ENCODE measurements at places on chromosomes 13 and 19.

DNA sequence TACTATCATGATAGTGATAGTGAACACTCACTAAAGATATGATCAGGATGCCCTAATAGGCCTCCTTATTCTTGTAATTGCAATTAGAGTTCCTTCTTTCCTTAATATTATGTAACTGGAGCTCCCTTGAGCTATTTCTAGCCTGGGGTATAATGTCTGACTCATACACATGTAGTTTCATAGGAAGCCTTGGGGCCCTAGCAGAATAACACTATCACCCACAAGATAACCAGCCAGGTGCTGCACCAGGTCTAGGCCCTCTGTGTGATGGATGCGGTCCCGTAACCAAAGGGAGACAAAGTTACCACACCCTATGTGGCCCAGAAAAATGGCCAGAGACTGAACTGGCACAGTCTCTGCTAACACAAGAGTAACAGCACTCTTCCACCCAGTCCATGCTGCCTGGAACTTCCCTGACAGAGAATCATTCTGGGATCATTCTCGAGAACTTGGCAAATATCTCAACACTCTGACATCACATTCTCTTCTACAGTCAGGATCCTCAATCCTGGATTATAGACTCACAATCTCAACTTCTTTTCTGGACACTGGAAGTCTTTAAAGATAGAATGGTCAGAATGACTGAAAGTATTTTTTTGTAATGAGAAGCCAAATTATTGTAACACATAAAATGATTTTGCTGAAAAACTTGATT, 32.6 kb upstream of the IGFL4 start:
- no peak for DNase-seq

DNA sequence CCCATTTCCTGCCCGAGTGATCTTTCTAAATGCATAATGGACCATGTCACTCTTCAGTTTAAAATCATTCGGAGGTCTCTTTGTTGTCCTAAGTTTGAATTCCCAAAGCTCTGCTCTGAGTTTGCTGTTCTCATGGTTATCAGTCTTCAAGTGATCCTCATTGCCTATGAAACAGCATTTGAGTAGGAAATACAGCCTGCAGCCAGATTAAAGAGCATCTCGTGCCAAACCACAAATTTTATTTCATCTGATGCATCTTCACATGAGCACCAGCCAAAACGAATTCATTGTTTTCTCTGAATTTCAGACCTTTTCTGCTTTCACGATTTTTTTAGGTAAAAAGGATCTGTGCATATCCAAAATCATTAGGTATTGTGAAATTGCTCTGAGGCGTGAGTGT, 299.6 kb downstream of the TDRD3 start:
- DNase-seq: no peak

- DNase-seq: peak; percentile 28
Observed at GRCh38 chr13:95676105-95676761, 706 bp upstream of the DNAJC3 start.

DNA sequence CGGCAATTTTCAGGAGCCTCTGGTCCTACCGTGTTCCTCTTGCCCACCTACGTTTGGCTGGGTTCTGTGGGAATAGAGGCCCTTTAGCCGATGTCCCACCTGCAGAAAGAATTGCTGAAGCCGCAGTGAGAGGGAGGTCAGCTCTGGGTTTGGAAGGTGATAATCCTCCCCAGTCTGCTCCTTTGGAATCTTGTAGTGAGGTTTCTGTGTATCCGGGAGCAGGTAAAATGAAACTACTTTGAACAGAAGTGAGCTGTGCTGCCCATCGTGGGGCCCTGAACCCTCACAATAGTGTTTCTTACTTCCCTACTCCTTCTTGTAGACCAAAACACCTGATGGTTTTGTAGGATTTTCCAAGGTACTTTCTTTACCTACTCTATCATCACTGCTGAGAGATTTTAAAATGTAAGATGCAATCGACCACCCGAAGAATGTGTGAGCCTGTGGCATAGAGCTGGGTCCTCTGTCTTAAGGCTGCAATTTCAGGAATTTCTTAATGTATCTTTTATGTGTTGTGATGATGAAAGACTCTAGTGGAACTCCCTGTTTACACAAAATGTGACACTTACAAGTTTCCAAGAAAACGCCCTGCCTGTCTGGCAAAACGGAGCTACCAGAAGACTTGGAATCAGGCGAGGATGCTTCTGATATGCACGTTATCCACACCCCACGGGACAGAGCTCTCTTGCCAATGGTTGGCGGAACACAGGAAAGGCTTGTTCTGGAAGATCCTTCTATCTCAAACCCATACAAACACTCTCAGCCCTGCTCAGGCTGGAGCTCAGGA, 76.1 kb downstream of the RGCC start:
- no peak for DNase-seq

DNA sequence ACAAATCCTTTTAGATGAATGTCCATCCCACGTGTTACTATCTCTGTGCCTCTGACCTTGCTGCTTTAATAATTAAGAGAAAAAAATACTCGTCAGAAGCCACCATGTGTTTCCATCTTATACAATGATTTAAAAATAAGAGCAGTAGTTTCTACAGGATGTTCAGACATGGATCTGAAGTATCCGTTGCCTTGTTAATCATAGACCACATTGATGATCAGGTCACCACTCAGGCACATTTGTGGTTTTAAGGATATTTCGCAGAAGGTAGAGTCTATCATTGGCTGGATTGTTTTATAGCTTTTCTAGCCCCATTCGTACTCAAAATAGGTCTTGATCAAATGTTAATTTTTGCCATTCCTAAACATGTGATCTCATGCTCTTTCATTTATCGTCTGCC, 710.0 kb upstream of the ARGLU1 start:
- no peak for DNase-seq

DNA sequence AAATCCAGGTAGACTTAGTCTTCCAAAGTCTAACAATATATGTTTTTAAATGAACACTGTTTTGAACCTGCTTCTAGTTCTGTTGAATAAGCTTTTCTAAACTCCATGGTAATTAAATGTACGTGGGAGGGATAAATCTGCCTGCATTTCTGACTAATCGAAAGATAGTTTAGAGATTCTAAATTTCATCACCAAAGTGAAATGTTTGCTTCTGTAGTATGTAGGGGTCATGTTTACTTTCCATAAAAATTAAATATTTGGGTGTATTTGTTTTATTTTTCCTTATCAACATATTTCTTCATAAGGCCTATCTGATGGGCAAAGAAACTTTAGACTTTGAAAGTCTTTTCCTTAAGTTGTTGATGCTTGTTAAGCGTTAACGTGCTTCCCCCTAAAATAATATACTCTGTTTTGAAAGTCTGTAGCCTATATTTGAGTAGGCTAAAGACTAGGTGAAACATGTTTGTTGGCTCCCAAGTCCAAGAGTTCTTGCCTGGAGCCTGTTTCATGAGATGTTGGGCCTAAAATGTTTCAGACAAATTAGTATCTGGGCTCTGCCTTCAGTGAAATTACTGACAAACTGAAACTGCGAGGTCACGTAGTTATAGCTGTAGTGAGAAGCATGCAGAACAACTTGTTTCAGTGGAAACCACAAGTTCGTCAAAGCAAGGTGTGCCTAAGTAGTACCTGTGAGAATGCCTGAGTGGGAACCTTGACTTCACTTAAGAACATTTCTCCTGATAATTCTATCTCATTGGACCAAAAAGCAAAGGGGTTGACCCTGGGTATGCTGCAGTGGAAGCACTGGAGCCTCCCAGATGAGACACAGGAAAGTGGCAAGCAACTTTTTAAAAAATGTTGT, 126.2 kb downstream of the LMO7 start:
- peak; percentile 30 for DNase-seq

GRCh38 chr13:100356889-100357288, 231.7 kb downstream of the GGACT start:
- no peak for DNase-seq

DNA sequence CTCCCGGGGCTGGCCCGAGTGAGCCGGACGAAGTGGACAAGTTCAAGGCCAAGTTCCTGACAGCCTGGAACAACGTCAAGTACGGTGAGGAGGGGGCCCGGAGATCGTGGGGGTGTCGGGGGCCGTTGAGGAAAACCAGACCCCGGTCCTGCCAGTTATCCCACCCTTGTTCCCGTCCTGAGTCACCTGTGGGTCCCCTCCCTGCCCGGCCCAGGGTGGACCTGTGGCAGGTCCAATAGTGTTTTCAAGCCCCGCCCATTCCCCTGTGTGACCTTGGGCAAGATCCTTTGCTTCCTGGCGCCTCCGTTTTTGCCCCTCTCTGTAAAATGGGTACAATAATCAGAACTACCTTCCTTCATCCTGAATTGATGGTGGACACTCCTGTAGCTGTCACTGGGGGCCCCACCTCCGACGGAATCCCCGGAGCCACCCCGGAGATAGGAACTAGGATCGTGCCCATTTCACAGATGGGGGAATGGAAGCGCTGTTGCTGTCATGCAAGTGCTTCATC, 593 bp downstream of the ATG4D start:
- peak; percentile 40 for DNase-seq

DNA sequence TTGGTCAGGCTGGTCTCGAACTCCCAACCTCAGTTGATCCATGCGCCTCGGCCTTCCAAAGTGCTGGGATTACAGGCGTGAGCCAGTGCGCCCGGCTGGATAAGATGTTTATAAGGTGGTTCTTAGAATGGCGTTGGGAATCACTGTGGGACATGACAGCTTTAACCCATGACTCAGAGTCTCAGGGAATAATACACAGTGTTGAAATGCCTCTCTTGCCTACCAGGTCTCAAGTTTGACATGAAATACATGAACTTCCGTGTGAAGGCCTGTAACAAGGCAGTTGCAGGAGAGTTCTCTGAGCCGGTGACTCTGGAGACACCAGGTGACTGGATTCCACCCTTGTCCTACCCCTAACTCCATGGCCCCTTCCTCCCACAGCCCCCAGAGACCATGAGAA, 12.6 kb downstream of the FSD1 start:
- DNase-seq: no peak

DNA sequence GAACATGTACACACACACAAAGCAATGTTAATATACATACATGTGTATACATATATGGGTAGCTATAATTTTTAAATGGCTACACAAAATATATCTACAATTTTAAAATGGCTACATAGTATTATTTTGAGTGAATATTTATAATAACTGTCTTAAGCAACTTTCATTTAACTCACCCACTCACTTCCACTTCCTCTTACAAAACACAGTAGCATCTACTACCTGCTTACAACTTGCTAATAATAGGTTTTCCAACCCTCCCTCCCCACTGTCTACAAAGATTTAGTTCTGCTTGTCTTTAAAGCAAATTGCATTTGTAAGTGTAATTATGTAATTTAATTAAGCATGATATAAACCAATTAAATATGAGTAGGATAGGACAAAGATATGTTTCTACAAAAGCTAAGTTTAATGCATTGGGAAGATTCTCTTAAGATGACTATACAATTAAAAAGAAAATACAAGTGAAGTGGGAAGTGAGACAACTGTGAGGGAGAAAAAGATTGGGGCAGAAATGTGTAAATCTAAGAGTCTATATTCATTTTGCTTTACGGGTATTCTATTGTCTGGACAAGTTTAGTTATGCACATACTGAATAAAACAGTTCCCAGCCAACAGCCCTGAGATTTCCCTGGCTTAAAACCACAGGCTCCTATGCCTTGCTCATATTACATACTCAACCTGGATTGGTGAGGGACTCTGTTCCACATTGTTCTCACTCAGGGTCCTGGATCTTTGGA, 583.1 kb downstream of the EFNB2 start:
- DNase-seq: no peak

DNA sequence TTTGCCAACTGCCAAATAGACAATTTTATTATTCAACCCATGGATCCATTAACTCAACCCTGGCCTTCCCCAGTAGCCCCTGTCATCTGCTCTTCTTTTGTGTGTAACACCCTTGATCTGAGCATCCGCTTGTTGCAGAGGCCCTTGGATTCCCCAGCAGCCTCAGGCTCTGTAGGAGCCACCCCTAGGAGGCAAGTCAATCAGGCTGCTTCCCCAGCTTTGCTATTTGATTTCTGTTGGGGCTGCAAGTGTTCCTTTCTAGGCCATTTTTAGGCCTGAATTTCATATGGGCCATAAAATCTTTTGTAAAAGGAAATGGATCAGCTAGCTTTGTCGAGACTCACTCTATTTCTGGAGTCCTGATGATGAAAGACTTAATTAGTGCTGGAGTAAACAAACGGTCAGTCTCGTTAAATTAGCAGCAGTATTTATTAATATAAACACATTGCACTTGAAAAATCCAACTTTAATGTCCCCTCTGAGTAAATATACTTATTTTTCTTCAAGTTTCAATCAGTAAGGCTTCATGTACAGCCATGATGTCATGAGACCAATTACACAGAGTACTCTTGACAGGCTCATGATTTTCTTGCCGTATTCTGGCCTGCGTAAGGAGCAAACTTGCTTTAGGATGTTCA, 105.3 kb downstream of the RGCC start:
- no peak for DNase-seq
